ENCODE measurements at places on chromosomes 2 and 18.
A peak's percentile ranks its signal among the peaks of the same experiment; 100 is the strongest.

- no peak for DNase-seq
Measured at GRCh38 chr2:234308073-234308812, 188.6 kb downstream of the ARL4C start.

- DNase-seq, result peak; percentile 35
Measured at GRCh38 chr18:46281185-46282176, 177.3 kb downstream of the HAUS1 start.

GRCh38 chr2:85255813-85256594 lies 71.8 kb downstream of the TGOLN2 start:
- DNase-seq, result no peak

- no peak for DNase-seq
Measured at GRCh38 chr18:13481820-13482617, 244.3 kb downstream of the FAM210A start.

DNA sequence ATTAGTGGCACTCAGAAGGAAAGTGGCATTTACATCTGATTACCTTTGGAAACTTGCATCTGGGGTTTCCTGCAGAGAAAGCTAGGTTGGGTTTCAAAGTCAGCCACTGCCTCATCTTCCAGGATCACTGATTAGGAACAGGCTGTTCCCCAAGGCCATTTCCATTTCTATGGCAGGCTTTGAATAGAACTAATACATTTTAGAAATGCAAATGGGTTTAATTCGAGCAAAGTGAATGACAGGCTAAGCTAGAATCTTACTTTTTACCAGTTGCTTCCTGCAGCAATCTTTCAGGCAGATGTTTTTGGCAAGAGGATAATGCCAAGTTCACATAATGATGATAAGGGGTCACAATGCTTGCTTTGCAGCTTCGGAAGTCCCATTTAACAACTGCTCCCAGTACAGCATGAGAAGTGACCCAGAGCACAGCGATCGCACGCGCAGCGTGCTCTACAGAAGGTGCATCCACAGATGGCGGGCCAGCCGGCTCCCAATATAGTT lies 336.7 kb downstream of the LPIN1 start:
- no peak for DNase-seq

DNA sequence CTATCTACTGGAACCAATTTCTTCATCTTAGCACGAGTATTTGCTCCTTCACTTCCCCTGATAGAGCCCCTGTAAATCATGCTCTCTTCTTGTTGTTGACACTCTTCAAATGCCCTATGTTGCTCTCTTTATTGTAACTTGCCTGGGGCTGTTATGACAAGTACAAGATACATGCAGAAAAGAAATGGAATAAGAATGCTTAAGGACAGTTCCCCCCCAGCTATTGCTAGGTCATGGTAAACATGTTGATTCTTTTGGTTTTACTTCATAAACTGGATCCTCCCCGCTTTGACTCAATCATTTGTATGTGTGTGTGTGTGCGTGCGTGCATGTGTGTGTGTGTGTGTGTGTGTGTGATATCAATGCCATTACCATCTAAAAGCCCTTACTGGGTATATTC lies 368.5 kb upstream of the CNTNAP5 start:
- no peak for DNase-seq

GRCh38 chr2:32940316-32940997 lies 6.3 kb upstream of the LTBP1 start:
- no peak for DNase-seq

- no peak for DNase-seq
Measured at GRCh38 chr18:3726238-3726951, 276.4 kb downstream of the TGIF1 start.

- DNase-seq, result no peak
Measured at GRCh38 chr2:48306409-48307284, 223.3 kb upstream of the STON1 start.

GRCh38 chr2:131039101-131039440 lies 54.2 kb downstream of the FAM168B start:
- DNase-seq, result no peak
